ENCODE measurements at places on chromosomes 1 and 21.

DNA sequence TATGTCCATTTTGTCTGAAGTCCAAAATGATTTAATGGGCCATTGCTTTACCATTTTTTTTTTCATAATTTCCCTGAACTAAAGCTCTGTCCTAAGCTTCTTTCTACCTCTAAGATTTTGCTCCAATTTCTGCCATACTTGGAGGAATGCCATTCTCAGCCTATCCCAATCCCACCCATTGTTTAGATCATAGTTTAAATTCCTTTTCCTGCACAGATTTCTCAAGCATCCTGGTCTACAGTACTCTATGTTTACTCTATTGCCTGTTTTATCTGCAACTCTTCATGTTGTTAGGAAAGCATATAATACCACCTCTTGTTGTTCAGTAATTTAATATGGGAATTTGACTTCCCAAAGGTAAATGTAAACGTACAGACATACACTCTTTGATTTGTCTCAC is 30.8 kb downstream of the ADAMTS1 start:
- no peak for DNase-seq

DNA sequence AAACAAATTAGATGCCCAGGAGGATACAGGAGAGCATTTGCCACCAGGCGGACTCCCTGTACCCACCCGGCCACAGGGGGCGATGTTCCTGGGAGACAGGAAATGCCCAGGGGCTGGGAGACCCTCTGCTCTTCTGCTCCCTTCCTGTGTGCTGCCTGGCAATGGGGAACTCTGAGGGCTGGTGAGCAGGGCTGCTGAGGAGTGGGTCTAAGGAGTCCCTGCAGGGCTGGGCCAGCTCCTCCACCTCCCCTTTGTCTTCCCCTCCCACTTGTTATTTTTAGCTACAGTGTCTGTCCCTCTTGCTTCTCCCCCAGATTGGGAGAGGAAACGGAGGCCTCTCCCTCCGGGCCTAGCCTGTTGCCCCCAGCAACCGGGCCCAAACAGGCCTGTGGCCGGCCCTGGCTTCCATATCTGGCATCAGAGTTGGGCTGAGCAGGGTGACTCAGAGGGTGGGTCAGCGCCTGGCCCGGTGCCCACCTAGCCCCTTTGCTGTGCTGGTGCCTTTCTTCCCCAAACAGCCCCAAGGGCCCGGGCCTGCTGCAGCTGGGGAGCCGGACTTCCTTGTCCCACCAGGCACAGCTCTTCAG is 11.6 kb downstream of the LMNA start:
- no peak for DNase-seq

DNA sequence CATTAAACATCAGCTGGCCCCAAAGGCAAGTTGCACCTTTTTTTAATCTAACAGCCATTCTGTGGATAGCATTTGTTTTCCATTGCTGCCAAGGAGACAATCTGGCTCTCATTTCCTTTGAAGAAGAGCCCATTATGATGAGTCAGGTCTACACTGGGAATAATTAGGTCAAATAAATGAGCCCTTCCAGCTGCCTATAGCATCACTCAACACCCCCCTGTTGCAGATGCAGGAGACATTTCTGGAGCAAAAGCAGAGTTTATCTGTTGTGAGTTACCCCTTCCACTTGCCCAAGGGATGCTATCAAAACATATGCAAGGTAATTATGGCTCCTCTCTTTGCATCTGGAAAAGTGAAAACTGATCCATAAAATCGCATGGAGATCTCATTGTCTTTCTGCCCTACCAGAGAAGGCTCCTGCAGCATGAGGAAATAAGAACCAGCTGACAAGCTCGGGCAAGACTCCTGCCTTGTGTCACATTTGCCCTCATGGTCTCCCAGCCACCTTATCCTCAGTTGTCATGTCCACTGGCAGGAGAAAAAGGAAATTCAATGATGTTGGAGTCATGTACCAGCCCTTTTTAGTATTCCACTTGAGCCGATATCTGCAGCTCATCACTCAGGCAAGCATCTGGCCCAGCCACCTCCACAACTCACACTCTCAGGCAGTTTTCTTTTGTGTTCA is 135.9 kb downstream of the SLC30A10 start:
- DNase-seq: no peak

GRCh38 chr1:192726820-192727504 is 81.9 kb upstream of the RGS2 start:
- no peak for DNase-seq

DNA sequence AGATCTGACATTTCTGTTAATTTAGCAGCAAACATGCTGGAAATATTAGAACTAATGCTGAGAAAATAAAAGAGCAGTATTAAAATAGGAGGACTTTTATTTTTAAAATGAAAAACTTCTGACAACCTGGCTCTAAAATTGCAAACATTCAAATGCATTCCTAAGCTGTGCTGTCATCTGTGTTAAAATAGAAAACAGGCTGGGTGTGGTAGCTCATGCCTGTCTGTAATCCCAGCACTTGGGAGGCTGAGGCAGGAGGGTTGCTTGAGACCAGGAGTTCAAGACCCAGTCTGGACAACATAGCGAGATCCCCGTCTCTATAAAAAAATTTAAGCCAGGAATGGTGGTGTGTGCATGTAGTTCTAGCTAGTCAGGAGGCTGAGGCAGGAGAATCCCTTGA is 44.6 kb downstream of the MIGA1 start:
- DNase-seq: no peak

DNA sequence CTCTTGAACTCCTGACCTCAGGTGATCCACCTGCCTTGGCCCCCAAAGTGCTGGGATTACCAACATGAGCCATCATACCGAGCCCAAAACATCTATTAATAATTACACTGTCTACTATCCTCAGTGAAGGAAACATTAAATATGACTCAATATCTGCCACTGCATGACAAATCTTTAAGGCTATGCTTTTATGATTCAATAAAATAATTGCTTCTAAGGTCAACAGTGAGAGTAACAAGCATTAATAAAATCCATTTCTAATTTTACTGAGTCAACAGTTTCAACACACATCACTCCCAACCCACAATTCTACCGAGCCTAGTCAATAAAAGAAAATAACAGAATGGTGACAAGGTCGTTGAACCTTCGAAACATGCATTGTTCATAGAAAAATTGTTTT is 125.5 kb upstream of the CHRM3 start:
- DNase-seq: no peak

DNA sequence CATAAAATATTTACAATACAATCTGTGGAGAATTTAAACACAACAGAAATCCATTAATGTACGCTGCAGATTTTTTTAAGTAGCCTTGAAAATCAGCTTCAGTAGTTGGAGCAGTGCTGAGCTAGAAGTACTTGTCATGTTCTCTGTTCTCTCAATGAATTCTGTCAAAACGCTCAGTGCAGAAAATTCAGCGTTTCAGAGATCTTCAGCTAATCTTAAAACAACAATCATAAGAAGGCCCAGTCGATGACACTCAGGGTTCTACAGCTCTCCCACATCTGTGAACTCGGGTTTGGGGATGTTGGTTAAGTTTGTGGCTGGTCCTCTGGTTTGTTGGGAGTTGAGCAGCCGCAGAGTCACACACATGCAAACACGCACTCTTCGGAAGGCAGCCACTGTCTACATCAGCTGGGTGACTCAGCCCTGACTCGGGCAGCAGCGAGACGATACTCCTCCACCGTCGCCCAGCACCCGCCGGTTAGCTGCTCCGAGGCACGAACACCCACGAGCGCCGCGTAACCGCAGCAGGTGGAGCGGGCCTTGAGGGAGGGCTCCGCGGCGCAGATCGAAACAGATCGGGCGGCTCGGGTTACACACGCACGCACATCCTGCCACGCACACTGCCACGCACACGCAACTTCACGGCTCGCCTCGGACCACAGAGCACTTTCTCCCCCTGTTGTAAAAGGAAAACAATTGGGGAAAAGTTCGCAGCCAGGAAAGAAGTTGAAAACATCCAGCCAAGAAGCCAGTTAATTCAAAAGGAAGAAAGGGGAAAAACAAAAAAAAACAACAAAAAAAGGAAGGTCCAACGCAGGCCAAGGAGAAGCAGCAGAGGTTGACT is 161.2 kb downstream of the RUNX1 start:
- peak; percentile 81 for DNase-seq

DNA sequence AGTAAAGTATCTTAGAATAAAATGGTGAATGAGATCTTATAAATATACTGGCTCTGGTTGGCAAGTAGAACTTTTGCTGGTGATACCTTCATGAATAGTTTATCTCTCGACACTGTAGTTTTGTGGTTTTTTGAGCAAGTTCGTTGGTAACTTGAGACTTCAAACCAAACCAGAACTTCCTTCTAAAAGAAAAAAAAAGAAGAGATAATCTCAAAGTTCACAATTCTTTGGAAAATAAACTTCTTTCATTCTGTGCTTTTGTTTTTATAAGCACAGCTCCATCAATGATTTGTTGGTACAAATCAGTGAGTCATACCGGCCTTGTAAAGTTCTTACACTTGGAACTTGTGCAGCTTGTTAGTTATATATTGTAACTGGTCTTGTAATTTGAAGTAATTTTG is 2.3 kb downstream of the HIPK1 start:
- no peak for DNase-seq

DNA sequence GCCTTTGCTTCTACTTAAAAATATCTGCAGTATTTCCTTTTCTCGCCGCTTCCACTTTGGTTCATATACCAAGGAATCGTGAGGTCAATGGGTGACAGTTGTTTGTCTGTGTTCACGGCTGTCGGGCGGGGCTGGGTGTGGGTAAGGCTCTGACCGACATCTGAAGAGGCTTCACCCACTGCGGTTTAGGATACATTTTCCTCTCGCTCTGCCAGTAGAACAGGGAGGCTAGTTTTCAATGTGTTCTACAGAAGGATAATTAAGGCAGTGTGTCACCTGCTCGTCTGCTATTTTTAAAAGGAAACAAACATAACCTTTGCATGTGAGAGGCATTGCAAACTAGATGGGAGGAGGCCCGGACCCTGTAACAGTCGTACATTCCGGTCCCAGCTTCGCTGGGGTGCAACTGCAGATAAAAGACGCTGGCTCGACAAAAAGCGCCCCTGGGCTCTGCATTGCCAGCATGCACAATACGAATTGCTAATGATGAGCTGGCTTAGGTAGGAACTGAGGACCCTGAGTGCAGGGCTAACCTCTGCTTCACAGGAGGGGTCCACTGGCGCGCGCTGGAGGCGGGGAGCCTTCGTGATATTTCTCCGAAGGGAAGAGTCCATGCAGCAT is 8.5 kb upstream of the ERG start:
- no peak for DNase-seq

DNA sequence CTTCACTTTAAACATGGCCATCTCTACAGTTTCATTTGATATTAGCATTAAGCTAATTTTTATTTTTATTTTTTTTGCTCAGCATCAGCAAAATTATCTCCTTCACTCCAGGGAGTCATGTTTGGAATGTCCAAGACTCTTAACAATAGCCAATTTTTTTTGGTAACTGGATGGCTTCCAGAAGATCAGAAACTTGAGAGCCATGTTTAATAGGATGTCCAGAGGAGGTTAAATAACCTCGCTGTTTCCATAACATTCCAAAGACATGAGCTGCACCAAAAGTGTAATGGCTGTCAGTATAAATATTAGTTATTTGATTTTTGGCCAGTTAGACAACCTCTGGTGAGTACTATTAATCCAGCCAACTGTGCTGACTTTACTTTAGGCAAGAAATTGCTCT is 80.7 kb downstream of the DNTTIP2 start:
- DNase-seq: no peak

GRCh38 chr1:18805150-18805879 is 54.1 kb downstream of the TAS1R2 start:
- DNase-seq: no peak

DNA sequence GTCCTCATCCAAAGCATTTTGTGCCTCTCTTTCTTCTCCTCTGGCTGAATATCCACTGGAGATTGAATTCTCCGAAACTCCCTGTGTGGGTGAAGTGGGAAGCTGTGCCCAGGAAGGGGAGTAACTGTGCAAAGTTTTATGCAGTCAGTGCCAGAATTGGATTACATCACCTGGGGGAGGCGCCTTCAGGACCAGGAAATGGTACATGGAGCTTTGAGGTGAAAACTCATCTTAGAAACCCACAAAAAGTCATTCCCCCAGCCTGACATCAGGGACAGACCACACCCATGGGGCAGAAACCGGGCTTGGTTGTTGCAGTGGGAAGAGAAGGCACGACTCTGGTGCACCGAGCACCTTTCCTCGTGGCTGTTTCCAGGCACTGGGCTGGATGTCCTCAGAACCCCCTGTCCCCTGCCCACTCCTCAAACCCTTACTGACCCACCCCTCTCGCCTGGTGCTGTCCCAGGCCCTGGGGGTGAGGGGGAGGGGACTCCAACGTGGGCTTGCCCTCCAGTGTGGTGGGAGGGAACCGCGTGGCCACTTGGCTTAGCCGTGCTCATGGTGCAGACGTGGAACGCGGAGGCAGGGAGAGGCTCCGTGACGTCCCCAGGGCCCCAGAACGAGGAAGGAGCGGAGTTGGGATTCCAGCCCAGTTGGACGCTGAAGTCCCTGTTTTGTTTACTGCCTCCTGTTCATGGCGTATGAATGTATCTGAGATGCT is 15.7 kb downstream of the TFF3 start:
- no peak for DNase-seq

GRCh38 chr1:229155472-229155871 is 115.4 kb upstream of the RAB4A start:
- no peak for DNase-seq

- DNase-seq: no peak
Measured at GRCh38 chr1:1425753-1426495, 4.8 kb upstream of the ANKRD65 start.

DNA sequence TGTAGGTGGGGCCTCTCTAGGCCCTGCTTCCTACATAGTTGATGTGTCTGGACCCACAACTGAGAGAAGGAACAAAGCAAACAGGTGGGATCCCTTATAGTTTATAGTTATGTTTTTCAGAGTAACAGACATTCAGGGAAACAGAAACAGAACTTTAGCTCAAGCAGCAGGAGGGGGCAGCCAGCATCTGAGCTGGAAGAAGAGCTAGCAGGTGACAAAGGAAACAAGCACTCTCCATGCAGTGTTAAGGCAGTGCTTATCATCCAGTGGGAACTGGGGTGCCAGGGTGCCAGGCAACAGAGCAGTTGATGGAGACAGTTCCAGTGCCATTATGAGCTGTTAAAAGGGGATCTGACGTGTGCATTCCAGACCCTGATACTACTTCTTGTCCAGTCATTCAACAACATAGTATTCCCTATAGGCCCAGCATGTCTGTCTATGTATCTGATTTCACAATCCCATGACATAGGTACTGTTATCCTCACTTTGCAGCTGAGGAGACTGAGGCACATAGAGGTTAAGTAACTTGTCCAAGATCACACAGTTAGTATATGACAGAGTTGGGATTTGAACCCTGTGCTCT is 13.5 kb downstream of the HIVEP3 start:
- no peak for DNase-seq

- no peak for DNase-seq
Measured at GRCh38 chr21:39523399-39523798, 71.6 kb downstream of the SH3BGR start.

All from activated CD8-positive, alpha-beta memory T cell treated with anti-CD3 and anti-CD28 coated beads for 4 hours (primary cell).